ENCODE measurements at places on chromosomes 6 and 20. TPM values are rescaled to one million over a fixed set of nuclear protein-coding genes. Genes with fewer than 3 reads are reported as not detected.

The RBPJL gene
- not detected for total RNA-seq

The LCA5 gene
- 0.74 TPM for total RNA-seq

The SNAP91 gene
- 0.32 TPM for total RNA-seq

The HCRTR2 gene
- not detected for total RNA-seq

The EPPIN gene
- not detected for total RNA-seq

The RAD21L1 gene
- not detected for total RNA-seq

The SUMO4 gene
- not detected for total RNA-seq

The ADTRP gene
- total RNA-seq = 0.56 TPM

The FAM229B gene
- 11.1 TPM for total RNA-seq

The COL21A1 gene
- 0.55 TPM for total RNA-seq

The OR2B6 gene
- 0.15 TPM for total RNA-seq

The CTAGE9 gene
- not detected for total RNA-seq

The FNDC11 gene
- 0.25 TPM for total RNA-seq

The CALHM6 gene
- not detected for total RNA-seq

The KHDC1L gene
- total RNA-seq = not detected

The CDH22 gene
- total RNA-seq = not detected

The TRIM10 gene
- total RNA-seq = not detected

The IRF4 gene
- 0.25 TPM for total RNA-seq

The MTCH1 gene
- 119 TPM for total RNA-seq

The LHFPL5 gene
- total RNA-seq = 0.09 TPM

The CPXM1 gene
- total RNA-seq = not detected

Data from A549 treated with Hydrocortisone at 1 μM for 4 hours (cell line).